NCI-H226 (cell line): ENCODE measurements at places on chromosomes 12 and 14.

- no peak for DNase-seq
These were observed 16.4 kb upstream of the RNASE4 start for GRCh38 chr14:20667957-20668356.

GRCh38 chr12:30988086-30988485 lies 61.5 kb downstream of the TSPAN11 start:
- no peak for DNase-seq

- no peak for DNase-seq
These were observed 72.9 kb upstream of the TBX5 start for GRCh38 chr12:114478865-114479264.

- DNase-seq: no peak
These were observed 15.2 kb downstream of the SCNN1A start for GRCh38 chr12:6360080-6360571.

DNA sequence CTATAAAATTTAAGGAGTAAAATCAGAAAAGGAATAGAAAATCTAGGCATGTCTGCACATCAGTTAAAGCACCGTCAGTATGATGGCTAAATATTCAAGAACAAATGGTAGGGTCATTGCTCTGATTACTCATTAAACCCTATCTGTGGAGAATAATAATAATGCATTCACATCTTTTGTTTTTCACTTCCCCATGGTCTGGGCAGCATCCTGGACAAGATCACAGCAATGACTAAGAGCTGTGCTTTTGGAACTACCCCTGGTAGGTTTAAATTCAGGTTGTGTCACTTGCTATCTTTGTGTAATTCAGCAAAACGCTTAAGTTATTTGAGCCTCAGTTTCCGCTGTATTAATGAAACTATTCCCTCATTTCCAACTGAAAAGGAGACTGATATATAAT lies 33.1 kb downstream of the C12orf42 start:
- no peak for DNase-seq

DNA sequence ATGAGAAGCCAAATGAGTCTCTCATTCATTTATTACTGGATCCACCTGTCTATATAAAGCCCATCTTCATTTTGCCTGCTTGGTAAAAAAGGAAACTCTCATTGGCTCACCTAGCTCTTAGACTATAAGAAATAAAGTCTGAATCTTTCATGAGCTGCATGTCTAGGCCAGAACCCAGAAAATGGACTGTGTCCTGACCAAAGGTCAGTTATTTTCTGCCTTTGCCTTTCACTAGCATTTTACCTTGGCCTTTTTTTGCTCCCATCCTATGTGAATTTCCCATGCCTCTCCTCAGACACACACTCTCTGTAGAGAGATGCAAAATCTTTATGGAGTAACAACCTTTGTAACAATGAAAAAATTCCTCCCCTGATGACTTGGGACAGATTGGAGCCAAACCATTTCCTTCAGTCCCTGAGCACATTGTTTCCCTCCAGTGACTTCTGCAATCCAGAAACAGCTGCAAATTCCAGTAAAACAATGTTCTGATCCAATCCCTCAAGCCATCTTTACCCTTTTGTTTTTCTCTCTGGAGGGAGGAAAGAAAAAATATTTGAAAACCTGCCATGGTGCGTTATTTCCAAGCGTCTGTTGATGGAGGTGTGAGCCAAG lies 33.6 kb upstream of the MAP3K9 start:
- DNase-seq: no peak

GRCh38 chr12:132109741-132110140 lies 34.4 kb downstream of the DDX51 start:
- DNase-seq: no peak

GRCh38 chr12:47029903-47030302 lies 49.5 kb upstream of the PCED1B start:
- DNase-seq: no peak
